ENCODE measurements at places on chromosomes 4 and X.

- DNase-seq: no peak
Observed at GRCh38 chr4:138509346-138509745, 267.2 kb upstream of the SLC7A11 start.

- no peak for DNase-seq
Observed at GRCh38 chr4:146124023-146124680, 51.4 kb upstream of the LSM6 start.

DNA sequence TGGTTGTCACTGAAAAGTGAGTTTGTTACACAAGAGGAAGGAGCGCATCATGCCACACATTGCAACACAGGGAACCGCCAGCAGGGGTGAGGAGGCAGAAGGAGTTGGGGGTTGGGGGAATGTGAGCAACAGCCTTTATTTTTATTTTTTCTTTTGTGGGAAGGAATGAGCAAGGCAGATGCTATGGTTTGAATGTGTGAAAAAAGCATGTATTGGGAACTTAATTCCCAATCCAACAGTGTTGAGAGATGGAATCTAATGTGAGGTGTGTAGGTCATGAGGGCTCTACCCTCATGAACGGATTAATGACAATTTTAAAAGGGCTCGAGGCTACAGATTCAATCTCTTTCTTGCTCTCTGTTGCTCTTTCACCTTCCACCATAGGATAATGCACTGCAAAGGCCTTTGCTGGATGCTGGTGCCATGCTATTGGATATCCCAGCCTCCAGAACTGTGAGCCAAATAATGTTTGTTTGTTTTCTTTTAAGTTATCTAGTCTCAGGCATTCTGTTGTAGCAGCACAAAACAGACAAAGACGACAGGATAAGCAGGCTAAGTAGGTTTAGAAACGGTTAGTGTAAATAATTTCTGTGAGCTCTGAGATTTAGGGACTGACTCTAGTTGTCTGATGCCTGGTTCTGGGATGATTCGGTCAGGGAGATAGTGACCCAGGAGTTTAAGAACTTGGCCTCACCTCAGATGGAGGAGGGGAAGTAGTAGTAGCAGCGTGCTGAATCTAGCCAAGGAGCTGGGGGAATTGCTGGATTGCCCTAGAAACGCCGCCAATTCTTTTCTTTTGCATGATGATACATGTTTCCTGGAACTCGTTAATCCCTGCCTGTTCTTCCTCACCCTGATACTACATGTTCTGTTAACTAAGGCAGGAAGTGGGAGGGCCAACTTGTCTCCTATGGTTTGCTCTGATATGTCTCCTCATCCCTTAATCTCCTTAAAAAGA, 156.6 kb upstream of the CTSO start:
- DNase-seq: no peak

GRCh38 chrX:78548012-78548411, 111.1 kb downstream of the RTL3 start:
- DNase-seq: no peak

DNA sequence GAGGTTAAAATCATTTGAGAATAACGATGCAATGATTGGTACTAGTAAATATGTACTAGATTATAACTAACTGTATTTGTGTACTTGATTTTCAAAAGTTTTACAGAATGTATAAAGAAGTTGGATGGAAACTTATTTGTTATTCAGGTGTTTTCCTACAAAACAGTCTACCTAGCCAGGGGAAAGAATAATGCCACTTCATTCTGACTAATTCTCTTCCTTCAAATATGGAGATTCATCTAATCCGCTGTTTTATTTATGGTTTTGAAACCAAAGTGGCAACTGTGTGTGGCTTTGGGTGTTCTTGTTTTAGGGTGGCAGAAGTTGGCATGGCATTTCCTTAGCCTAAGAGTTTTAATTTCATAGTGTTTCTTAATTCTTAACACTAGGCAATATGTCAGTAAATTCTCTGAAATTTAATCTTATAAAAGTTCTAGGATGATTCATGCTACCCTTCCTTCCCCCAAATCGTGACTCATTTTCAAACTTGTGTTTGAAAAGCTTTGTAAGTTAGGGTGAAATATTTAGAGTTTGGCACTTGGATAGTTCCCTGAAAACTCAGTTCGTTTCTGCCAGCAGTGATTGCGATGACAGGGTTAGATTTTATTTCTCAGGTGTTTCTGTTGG, 62.6 kb downstream of the DCLK2 start:
- DNase-seq: no peak

DNA sequence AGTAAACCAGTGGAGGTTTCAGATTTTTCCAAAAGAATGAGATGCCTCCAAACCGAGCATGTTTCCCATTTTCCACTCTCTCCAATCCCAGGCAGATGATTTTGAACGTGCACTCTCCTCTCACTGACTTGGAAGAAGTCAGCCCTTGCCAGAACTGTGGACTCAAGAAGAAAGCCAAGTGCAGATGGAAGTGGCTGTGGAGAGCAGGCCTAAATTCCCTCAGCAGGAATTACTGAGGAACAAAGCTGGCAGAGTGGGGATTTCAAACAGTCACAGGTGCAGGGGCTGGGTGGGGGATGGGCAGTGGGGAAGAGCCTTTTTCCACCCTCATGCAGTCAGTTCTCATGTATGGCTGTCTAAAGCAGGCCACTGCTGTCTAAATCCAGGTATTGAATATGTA, 83.5 kb upstream of the PLAC1 start:
- no peak for DNase-seq

DNA sequence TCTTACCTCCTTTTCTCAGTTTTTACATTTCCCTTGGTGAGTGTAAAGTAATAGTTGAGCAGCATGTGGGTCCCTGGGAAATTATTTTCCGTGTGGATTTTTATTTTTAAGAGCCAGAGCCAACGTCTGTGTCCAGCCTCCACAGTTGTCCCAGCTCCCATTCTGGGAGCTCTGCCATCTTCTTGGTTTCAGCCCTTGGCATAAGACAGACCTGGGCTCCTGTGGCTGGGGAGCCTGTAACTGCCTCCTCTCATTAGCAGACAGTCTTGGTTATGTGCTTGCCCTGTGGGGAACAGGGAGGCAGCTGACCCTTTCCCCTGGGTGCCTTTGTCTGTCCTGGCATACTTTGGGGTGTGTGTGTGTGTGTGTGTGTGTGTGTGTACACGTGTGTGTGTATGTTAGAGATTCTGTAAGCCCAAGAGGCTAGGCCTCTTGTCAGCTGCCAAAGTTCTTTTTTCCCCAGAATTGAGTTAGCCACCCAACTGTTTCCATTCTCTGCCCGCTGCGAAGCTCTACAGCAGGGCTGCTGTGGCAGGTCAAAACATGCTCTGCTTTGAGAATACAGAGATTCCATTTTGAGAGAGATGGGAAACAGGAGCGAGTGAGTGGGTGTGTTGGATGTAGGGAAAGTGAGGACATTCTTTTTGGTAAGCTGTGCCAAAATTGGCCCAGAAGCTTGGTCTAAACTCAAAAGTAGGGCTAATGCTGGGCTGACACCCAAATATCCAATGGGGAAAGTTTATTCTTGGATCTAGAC, 140.7 kb downstream of the TMEM164 start:
- DNase-seq: no peak

DNA sequence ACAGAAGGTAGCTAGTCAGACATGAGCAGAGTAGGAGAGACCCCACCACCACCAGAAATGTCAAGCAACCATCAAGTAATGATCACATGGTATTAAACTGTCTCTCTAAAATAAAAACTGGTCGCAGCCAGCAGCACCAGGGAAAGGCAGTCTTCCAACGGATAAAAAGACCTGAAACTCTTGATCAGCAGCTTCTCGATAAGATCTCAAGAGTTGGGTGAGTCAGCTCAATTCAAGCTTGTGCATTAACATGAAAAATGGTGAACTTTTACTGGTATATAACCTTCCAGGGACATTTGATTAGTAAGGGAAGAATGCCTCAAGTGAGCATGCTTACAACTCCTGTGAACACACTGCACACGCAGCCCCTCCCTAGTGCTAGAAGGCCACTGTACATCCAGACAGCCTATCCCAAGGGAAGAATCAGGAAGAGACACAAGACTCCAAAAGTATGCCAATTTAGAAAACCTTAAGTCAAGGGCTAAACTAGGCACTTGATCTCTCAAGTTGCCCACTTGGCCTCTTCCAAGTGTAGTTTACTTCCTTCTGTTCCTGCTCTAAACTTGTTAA, 270.0 kb upstream of the GNPDA2 start:
- DNase-seq: no peak

DNA sequence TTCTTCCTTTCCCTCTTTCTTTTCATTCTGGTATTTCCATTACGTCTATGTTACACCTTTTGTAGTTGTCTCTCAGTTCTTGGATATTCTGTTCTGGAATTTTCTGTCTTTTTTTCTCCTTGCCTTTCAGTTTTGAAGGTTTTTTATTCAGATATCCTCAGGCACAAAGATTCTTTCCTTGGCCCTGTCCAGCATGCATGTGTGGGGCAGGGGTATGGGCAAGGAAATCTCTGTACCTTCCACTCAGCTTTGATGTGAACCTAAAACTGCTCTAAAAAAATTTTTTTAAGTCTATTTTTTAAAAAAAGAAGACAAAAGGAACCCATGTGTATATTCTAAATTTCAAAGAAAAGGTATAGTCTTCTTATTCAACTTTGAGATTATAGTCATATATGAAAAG, 180.5 kb downstream of the SOWAHB start:
- no peak for DNase-seq

GRCh38 chr4:10500776-10501175, 43.5 kb upstream of the ZNF518B start:
- no peak for DNase-seq

DNA sequence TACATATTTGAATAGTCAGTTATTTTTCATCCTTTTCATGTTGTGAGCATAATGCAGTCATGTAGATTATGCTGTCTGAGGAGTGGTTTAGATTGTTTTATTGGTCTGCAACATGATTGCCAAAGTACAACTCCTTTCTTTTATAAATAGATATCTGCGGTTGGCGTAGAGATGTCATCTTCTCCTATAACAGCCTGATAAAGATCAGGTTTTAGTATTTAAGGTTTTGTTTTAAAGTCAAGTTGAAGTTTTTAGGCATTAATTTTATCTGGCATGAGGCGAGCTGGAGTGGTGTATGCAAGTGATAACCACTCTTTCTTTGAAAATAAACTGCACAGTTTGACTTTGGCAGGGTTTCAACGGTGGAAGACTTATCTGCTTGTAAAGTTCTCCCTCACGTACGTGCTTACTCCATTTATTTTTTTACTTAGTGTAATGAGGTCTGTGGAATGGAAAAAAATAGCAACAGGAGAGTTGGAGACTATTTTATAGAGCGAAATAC, 126.3 kb downstream of the FBXO8 start:
- no peak for DNase-seq

- no peak for DNase-seq
Observed at GRCh38 chrX:108044554-108045256, at the start of gene VSIG1. TSS of gene VSIG1 (plus strand) at chrX:108045065. CDS start at chrX:108045131, 66 bp downstream.

DNA sequence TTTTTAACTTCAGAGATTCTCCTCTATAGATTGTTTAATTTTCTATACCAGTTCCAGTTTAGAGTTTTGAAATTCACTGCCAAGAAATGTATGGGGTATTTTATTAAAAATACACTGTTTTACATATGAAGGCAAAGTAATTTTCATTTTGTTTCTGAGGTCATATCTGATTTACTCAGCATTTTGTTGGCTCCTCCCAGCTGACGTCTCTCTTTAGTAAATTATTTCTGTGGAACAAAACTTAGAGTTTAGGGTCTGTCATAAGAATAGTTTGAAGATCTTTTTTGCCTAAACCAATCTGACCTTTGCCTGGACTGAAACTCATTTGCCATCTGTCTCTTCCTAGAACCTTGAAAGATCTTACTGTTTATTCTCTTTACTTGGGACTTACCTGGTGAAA, 16.9 kb downstream of the FNIP2 start:
- DNase-seq: no peak

DNA sequence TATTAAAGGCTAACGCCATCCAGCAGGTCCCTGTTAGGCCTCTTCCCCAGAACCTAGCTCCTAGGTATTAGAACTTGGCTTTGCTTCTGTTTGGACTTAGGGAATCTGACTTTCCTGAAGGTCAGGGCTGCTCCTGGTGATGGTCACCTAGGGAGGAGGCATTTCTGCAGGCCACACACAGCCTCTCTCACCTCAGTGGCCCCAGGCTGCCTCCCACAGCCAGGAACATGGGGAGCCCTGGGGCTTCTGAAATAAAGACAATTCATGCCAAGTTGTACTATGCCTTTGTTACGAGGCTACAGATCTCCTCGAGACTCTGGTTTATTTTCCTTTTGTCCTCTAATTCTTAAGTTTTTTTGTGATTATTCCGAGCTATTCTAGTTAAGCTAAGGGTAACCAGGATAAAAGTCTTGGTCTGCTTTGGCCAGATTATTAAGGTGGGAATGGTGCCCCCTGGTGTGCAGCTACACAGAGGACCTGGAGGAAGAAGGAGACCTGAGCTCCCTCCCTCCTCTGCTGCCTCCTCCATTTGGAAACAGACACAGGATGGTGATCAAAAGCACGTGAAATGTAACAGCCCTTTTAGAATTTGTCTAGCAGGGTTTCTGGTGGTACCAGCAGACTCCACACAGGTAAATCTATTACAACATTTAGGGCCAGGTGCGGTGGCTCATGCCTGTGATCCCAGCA, 131.0 kb downstream of the DCLK2 start:
- no peak for DNase-seq

GRCh38 chr4:189804894-189805293, 135.8 kb upstream of the FRG1 start:
- no peak for DNase-seq

DNA sequence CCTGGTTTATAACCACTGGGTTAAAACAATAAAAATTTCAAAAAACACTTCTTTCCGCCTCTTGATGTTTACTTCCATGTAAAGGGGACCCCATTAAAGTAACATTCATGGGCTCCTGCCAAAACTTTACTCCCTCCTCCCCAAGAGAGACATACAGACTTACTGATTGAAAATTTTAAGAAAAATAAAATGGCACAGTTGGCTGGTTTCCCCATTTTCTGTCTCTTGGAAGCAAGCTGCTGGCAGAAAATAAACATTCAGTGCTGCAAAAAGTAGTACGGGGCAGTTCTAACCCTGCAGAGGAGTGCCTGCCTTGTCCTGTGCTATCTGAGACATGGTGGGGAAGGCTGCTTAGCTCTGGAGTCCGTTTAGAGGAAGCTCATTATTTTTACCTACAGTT, 187.3 kb upstream of the INTU start:
- no peak for DNase-seq

DNA sequence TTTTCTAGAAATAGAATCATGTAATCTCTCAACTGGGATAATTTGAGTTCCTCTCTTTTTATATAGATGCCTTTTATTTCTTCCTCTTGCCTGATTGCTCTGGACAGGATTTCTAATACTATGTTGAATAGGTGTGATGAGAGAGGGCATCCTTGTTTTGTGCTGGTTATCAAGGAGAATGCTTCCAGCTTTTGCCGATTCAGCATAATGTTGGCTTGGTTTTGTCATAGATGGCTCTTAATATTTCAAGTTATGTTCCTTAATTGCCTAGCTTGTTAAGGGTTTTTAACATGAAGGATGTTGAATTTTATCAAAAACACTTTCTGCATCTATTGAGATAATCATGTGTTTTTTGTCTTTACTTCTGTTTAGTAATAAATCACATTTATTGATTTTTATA, 58.7 kb downstream of the TMEM47 start:
- DNase-seq: no peak

DNA sequence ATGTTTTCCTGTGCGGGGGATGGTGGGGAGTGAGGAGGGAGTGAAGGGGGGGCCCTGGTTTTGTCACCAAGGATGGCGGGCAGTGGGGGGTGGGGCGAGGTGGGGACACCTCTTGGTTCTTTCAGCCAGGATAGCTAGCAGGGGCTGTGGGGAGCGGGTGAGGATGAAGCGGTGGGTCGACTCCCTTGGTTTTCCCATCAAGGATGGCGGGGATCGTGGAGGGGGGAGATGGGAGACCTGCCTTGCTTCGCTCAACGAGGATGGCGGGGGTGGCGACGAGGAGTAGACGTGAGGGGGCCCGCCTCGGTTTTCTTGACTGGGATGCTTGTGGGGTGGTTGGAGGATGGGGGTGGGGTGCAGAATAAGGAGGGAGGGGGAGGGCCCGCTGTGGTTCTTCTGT, 643 bp downstream of the FHL1 start:
- no peak for DNase-seq

Data from effector CD4-positive, alpha-beta T cell (primary cell).